Left cardiac atrium (tissue), 4 donors: ENCODE measurements at places on chromosomes 2 and 18. TPM values are rescaled to one million over a fixed set of nuclear protein-coding genes. Genes with fewer than 3 reads are reported as not detected.
A peak's percentile ranks its signal among the peaks of the same experiment; 100 is the strongest.

TMEM17 gene
- 1.3 TPM for total RNA-seq

NGEF gene
- 1.6 TPM for total RNA-seq

GNLY gene
- total RNA-seq, result 0.52 TPM

MYCN gene
- total RNA-seq, result 0.73 TPM

SMAD2 gene
- 109 TPM for total RNA-seq

GRCh38 chr2:120423167-120423943, 77.4 kb downstream of the INHBB start:
- no peak for DNase-seq

DNA sequence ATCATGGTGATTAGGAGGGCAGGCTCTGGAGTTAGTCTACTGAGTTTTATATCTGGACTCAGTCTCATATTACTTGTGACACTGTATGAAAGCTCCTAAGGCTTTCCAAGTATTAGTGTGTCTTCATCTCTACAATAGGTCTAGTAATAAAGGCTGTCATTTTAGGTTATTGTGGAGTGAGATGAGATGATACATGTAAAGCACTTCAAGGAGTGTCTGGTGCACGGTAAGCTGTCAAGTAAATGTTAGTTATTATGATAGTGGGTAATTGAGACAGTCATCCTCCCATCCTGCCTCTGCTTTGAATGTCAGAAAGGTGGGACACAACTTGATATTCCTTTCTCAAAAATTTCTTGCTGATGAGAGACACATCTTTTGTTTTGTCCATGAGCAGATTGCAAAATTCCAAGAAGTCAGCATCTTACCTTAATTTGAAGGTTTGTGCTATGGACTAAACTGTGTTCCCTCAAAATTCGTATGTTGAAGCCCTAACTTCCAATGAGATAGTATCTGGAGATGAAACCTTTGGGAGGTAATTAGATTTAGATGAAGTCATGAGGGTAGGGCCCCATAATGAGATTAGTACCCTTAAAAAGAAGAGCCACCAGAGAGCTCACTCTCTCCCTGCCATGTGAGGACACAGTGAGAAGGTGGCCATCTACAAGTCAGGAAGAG, 41.4 kb upstream of the UPP2 start:
- no peak for DNase-seq

DNA sequence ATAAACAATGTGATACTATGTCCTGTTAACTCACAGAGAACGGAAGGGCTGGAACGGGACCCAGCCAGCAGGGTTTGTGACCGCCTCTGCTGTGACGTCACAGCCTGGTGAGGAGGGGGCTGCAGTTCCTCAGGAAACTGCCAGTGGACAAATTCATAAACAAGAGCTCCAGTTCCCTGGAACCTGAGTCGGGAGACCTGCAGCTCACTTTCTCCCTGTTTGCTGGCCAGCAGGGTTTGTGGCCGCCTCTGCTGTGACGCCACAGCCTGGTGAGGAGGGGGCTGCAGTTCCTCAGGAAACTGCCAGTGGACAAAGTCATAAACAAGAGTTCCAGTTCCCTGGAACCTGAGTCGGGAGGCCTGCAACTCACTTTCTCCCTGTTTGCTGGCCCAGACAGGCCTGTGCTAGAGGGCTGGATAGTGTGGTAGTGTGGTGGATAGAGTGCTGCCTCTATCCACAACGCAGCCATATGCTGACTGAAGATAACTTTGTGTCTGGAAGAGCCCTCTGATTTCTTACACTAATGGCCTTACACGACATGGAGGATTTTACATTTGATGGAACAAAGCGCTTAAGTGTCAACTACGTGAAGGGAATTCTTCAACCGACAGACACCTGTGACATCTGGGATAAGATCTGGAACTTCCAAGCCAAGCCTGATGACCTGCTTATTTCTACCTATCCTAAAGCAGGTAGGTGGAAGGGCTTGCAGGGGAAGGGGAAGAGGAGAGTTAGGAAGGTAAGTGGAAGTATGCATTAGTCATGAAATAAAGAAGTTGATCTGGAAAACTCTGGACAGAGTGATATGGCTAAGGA, at the start of gene SULT1C4:
Gene SULT1C4, plus strand, starts transcription at position 140 of the 816 bp plus-strand sequence. Its CDS starts 384 bp downstream, at position 524.
- DNase-seq, result peak; percentile 71

GRCh38 chr2:55025627-55026026, 24.6 kb downstream of the RTN4 start:
- DNase-seq, result no peak

GRCh38 chr18:43276491-43276890, 799 bp downstream of the SYT4 start:
- no peak for DNase-seq
